Stimulated activated CD4-positive, alpha-beta T cell treated with anti-CD3 and anti-CD28 coated beads, Interleukin-1b, Interleukin-23, amount 100 ng/mL, for 48 hours (primary cell): ENCODE measurements at places on chromosomes 3 and 15.

- DNase-seq, result no peak
Measured at GRCh38 chr3:172120912-172121311, 81.5 kb downstream of the FNDC3B start.

GRCh38 chr3:38022896-38023709 lies 6.3 kb downstream of the PLCD1 start:
- no peak for DNase-seq

DNA sequence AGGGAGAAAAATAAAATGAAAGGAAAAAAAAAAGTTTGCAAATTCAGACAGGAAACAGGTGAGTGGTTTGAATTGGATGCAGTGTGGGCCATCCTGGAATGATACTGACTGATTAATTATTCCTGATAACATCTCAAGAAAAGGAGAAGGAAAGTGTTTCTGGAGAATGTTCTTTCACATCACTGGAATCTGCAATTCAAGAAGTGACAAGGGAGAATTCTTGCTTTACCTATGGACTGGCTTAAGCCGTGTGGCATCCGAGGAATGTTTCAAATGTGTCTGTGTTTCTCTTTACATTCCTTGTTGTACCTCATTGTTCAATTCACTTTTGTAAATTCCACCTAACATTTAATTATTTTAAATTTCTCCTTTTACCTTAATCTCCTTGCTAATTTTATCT lies 465.0 kb downstream of the EPHB1 start:
- no peak for DNase-seq

DNA sequence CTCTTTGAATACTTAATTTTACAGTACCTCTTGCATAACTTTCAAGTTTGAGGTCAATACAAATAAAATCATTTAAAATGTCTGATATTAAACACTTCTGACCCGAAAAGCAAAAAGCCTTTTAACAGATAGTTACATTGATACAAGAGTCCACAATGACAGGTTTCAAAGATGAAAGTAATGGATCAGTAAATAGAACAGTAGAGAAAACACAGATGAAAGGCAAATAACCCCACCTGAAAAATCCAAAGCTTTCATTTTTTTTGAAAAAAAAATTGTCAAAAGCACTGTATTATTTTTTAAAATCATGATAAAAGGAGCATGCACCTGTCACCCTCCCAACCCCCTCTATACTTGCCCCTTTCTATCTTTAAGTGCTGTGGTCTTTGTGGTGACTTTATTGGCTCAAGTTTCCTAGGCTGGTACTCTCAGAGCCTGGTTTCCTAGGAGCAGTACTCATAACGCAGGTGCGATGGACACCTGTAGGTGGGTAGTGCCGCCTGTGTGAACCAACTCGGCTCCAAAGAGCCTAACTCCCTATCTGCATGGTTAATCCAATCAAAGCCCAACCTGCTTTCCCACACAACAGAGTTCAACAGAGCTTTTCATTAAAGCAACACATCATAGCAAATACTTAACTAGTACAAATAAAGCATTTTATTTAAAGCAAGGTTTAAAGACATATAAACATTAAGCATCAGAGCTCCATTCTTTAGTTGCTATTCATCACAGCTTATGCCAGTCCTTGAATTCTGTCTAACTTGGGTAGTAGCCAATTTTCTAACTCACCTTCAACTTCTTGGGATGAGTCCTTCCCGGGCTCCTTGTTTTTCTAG lies 32.2 kb downstream of the LIPC start:
- no peak for DNase-seq

GRCh38 chr3:160183345-160184076 lies 41.7 kb upstream of the C3orf80 start:
- DNase-seq, result no peak

- no peak for DNase-seq
Measured at GRCh38 chr15:41502795-41503668, 9.4 kb downstream of the ITPKA start.

DNA sequence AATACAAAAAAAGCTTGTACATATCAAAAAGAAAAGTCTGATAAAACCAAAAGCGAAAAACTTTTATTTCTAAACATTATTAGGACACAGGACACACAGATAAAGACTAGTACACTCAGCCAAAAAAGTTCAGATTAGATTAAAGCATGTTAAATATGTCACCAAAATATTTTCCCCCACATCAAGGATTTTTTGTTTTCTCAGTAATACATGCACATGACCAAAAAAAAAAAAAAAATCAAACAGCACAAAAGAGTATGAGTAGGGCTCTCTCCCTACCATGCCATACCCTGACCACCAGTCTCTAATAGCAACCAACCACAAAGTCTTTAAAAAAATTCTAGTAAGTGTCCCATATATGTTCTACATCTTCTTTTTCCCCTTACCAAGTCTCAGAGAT lies 77.4 kb downstream of the LRRFIP2 start:
- DNase-seq, result no peak

GRCh38 chr3:52986938-52987337 lies 58.9 kb downstream of the SFMBT1 start:
- no peak for DNase-seq
